ENCODE measurements at places on chromosomes 4 and X.

- DNase-seq, result no peak
These were observed 297.6 kb upstream of the INTU start for GRCh38 chr4:127335073-127335620.

- no peak for DNase-seq
These were observed 59.1 kb downstream of the FBXW7 start for GRCh38 chr4:152476796-152477195.

DNA sequence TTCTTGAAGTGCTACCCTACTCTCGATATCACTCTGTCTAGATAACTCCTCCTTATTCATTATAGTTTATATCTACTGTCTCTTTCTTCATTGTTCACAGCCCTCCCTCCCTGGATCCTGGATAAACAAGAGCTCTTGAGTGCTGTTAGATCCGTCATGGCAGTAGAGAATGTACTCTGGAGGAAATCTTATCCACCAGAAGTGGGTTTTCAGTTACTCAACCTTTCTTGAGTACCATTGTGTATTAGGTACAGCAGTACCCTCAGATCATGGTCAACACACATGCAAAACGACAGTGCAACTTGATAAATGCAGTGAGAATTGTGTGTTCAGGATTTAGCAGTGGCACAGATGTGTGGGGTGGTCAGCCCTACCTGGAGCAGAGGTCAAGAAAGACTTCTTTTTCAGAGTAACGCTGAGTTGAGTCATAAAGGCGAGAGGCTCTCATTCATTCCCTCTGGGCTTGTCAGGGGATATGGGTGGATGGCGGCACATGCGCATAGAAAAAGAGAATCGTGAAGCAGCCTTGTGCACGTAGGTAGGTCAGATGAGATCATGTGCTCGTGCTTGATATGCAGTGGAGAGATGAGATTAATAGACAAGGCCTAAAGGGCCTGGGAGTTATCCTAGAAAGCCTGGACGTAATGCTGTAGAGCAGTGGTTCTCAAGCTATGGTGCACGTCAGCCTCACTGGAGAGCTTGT is 89.5 kb downstream of the SNX25 start:
- DNase-seq, result no peak

- no peak for DNase-seq
These were observed 144.9 kb downstream of the FNIP2 start for GRCh38 chr4:158913766-158914165.

DNA sequence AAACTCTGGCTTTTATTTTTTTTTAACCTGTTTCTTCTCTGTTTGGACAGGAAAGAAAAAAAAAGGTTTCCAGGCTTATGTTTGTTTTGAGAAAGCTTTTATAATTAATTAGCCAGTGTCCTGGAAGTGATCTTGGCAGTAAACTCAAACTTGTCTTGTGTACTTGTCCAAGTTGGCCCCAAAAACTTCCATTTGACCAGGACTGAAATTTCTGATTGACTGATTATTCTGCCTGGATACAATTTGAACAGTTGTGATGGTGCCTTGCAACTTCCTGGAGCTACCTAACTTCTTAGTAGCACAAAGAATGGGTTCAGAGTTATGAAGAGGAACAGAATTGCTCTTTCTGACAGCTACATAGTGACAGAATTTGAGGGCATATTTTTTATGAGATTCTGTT is 62.0 kb downstream of the SLC4A4 start:
- DNase-seq, result no peak

DNA sequence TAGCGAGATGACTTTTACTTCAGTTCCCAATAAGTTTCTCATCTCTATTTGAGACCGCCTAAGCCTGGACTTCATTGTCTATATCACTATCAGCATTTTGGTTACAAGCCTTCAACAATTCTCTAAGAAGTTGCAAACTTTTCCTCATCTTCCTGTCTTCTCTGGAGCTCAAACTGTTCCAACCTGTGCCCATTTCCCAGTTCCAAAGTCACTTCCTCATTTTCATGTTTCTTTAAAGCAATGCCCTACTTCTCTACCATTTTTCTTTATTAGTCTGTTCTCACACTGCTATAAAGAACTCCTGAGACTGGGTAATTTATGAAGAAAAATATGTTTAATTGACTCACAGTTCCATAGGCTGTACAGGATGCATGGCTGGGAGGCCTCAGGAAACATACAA is 251.9 kb downstream of the TECRL start:
- DNase-seq, result no peak

GRCh38 chr4:167052631-167053091 is 181.6 kb downstream of the SPOCK3 start:
- no peak for DNase-seq

DNA sequence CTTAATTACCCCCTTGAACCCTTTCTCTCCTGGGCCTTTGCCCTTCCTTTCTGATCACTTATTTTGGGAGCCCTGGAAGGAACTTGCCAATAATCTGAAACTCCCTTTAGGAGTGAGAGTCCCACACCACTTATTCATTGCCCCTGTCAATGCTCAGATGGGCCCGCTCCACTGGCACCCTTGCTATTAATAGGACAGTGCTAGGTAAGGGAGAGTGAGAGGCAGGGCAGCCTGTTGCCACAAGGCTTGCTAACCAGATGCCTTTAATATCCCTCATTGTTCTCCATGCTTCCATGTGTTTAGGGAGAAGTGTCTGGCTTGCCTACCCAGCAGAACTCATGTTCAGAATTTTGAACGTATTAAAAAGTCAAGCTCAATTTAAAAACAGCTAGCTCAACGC is 1.7 kb upstream of the NHS start:
- DNase-seq, result no peak

Data from NCI-H146 (cell line).